ENCODE measurements at places on chromosomes 7 and 10.

GRCh38 chr7:122515404-122515803, 183.5 kb downstream of the RNF133 start:
- no peak for DNase-seq

DNA sequence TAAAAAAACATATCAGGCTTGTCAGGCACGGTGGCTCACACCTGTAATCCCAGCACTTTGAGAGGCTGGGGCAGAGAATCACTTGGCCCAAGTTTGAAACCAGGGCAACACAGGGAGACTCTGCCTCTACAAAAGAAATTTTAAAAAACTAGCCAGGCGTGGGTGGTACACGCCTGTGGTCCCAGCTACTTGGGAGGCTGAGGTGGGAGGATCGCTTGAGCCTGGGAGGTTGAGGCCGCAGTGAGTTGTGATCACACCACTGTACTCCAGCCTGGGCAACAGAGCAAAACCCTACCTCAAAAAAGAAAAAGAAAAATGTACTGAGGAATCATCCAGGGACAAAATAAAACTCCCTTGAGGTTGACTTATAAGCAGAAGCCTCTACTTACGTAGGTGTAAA, 149.9 kb upstream of the KLF14 start:
- DNase-seq: no peak

DNA sequence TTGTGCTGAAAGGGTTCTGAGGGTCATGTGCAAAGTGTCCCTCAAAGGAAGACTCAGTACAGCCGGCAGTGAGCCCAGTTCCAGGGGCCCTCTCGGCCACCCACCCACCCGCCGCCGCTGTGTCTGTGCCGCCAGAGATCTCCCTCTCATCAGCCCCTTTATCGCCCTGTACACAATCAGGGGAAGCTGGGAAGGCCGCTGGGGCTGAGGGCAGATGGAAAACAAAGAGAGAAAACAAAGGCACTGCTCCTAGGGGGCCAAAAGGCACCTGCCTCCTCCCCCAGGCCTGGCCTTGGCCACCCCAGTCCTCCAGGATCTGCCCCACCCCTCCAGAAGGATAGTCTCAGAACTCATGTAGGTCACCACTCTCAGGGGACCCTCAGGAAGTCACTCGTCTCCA, 67.0 kb downstream of the ZMIZ1 start:
- no peak for DNase-seq

DNA sequence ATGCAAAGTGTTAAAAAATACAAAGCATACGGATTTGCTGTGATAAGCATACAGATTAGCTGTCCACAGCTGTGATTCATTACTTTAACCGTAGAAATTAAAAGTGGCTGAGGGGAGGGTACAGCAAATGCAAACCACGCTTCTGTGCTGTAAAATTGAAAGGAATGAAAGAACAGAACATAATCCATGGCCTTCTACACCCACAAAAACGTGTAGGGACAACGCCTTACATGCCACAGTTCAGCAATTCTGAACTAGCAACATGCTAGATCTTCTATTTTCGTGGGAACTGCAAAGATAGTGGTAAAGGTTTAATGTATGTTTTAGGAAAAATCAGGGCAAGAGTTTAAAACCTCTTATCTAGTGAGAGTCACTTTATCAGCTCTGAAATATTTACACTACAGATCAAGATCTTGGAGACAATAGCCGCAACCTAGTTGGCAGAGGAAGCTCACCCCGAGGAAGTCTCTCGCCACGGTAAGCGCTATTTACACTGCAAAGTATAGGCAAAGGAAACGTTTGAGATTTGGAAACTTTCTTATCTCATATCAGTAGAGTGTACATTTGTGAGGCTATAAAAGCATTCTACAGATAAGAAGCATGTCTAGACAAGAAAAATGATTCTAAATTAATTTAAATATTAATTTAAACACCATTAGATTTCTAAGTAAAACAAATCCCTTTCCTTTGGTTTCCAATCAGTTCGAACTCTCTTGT, 193.6 kb downstream of the MLLT10 start:
- no peak for DNase-seq

GRCh38 chr7:156162451-156162850, 350.2 kb upstream of the SHH start:
- DNase-seq: no peak

DNA sequence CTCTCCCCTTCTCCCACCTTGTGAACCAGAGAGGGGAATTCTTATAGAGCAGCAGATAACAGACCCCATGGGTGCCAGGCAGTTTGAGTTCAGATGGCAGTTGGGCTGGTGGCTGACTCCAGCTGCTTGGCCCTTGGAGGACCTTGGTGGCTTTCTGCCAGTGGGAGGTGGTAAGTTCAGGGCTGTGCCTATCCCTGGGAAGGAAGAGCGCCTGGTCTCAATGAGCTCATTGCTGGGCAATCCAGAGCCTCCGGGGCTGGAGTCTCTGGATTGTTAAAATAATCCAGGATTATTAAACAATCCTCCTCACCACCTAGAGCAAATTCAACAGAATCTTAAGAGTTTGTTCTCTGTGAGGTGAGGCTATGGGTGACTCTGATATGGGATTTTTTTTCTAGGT, 105.2 kb downstream of the FANK1 start:
- DNase-seq: no peak

DNA sequence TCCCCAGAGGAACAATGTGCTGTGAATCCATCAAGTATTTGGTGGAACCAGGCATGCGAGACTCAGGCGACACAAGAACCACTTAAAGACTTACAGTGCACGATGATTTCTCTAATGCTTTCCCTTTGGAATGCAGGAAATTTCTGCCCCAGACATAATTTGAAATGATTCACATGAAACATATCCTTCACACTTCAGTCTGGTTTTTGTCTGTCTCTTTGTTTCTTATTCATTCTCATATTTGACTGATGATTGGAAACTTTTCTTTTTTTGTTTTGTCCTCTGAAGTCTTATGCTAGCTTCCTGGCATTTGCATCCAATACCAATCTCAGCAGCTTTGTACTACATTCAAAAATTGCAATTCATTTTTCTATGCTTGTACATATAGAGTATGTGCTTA, 502.8 kb downstream of the PHTF2 start:
- no peak for DNase-seq

GRCh38 chr10:13056456-13057077, 43.4 kb upstream of the OPTN start:
- DNase-seq: no peak

DNA sequence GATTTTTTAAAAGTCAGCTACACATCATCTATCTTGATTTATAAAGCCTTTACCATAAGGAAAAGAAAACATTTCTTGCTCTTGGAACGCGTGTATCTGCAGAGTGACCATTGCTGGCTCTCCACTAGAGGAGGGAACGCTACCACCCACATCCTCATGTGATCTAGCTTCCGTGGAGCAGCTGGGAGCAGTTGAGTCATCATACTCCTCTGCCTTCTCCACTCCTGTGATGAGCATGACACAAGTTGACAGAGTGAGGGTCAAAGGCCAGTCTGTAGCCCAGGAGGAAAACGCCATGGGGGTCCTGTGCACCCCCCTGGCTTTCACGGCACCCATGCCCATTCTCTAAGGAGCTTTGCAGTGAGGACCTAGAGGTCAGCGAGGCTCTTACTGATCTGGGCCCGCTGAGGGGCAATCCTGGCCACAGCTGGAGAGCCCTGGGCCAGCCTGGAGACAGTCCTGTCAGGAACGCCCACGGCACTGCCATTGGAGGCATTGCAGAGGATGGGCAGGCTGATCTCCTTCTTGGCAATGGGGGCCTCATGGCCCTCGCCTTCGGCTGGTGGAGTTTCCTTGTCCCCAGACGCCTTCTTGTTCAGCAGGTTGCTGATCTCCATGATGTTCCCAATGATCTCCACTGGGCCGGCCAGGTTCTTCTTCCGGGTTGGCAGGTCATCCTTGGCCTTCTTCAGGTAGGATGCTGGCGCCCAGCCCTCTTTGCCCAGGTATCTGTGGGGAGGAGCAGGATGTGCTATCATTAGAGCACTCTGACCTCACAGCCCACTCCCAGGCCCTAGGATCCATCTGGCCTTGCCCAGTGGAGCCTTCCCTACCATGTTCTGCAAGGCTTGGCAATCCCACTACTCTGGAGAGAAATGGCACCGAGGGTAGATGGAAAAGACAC, 119.2 kb downstream of the NEURL1 start:
- no peak for DNase-seq

DNA sequence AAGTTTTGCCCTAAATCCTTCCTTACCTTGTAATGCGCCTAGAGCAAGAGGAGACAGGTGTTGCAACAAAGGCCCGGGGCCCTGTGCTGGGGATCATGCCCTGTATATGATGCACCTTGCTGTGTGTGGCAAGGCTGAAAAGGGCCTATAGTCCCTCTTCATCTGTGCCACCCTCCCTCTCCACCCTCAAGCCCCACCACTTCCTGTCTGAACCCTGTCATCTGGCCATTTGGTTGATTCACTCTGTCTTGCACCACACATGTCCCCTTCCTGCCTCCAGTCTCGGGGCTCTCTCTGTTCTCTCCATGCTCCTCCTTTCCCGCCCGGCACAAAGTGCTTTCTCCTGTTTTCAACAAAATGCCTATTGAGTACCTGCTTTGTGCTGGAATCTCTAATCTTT, 11.5 kb upstream of the MALSU1 start:
- no peak for DNase-seq

- no peak for DNase-seq
Observed at GRCh38 chr10:8402576-8402975, 348.1 kb downstream of the GATA3 start.

DNA sequence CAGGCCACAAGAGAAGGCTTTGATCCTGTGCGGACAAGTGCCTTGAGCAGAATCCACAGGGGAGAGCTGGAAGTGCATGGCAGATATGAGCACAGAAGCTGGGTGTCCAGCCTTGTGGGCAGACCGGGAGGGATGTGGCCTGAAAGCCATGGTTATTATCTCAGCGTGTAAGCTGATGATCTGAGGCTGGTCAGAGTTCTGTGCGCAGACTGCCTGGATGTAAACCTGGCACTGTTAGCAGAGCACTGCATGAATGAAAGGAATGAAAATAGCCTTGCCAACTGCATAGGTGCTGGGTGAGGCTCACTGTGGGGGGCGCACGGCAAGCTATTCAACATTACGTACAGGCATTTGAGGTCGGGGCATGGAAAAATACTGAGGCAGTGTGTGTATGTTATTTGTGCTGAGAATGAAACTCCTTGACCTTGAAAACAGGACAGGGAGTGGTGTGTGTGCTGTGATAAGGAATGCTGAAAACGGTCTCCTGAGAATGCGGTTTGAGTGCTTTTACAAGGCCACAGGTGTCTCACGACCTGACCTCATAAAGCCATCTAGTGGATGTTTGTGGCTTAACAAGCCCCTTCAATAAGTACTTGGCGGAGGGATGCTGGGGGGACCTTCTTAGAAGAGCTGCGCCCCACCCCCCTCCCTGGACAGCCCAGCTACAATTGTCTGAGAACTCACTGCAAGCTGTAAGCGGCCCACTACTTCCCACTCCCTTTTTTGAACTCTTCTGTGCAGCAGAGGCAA, 18.7 kb downstream of the AKR1C1 start:
- DNase-seq: no peak

- DNase-seq: no peak
Observed at GRCh38 chr7:18815261-18815960, 302.0 kb downstream of the TWIST1 start.

- DNase-seq: no peak
Observed at GRCh38 chr10:112132435-112132834, 51.1 kb downstream of the GPAM start.

- DNase-seq: no peak
Observed at GRCh38 chr10:12334186-12334530, 15.2 kb upstream of the CAMK1D start.

GRCh38 chr10:12788277-12788676, 213.2 kb downstream of the CCDC3 start:
- DNase-seq: no peak

GRCh38 chr10:129962031-129962871, 1.8 kb downstream of the EBF3 start:
- DNase-seq: no peak

GRCh38 chr7:101172854-101173751, 7.0 kb downstream of the NAT16 start:
- DNase-seq: no peak

DNA sequence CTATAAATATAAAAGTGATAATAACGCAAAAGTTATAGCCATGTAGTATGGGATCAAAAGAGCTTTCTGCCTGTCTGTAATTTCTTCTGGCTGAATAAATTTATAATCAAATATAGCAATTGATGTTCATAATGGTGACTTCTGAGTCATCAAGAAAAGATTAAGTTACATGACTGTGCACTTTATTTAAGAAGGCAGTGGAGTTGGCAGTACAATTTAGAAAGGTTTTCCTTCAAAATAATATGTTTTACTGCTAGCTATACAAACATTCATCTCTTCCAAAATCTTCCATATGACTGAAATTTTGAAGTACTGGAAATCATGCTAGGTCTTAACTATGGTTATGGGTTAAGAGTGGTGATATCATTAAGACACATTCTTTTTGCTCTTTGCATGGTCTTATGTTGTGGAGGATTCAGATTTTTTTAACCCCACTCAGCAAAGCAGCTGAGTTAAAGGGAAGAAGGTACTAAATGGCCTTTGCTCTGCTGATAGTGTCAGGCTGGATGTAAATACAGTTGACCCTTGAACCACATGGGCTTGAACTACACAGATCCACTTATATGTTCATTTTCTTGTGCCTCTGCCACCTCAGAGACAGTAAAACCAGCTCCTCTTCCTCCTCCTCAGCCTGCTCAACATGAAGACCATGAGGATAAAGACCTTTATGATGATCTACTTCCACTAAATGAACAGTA, 323.6 kb downstream of the BBS9 start:
- DNase-seq: no peak

DNA sequence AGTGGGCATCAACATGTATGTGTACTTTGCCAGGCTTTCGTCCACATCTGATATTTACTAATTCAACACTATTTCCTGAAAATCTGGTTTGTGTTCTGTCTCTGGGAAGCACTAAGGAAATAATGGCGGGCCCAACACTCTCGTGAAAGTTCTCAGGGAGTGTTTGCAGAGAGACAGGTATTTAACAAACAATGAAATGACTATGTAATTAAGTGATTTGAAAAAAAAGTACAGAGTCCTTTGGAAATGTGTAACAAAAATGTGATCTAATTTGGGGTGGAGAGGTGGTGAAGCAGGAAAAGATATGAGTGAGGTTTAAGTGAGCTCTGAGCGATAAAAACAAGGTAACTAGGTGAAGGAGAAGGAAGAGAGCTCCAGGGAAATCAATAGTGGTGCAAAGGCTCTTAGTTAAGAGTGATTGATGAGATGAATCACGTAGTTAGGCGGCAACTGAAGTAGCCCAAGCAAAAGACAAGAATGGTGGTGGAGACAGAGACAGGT, 95.3 kb upstream of the DNAJB12 start:
- no peak for DNase-seq

DNA sequence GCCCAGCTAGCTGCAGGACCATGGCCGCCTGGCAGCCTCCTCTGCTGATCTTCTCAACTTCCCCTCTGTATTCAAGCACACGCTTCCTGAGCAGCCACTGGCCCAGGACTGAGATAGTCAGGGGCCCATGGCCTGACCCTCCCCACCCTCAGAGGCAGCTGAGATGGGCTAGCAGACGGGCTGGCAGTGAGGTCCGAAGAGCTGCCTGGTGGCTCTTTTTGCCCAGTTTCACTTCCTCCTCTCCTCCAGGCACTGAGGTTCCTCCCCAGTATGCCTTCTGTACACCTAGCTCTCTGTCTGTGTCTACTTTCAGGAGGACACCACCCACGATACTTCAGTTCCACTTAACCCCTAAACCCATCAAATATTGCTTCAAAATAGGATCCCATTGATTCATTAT, 395.6 kb downstream of the TNS3 start:
- DNase-seq: no peak

GRCh38 chr10:123327450-123327849, 173.2 kb downstream of the BUB3 start:
- no peak for DNase-seq

All from cortex of kidney (tissue), 1 donor.